Activated T-cell treated with anti-CD3 and anti-CD28 coated beads for 24 hours (primary cell): ENCODE measurements at places on chromosomes 1 and 21.
A peak's percentile ranks its signal among the peaks of the same experiment; 100 is the strongest.

GRCh38 chr1:59150577-59151386 is 146.1 kb upstream of the FGGY start:
- DNase-seq = no peak

DNA sequence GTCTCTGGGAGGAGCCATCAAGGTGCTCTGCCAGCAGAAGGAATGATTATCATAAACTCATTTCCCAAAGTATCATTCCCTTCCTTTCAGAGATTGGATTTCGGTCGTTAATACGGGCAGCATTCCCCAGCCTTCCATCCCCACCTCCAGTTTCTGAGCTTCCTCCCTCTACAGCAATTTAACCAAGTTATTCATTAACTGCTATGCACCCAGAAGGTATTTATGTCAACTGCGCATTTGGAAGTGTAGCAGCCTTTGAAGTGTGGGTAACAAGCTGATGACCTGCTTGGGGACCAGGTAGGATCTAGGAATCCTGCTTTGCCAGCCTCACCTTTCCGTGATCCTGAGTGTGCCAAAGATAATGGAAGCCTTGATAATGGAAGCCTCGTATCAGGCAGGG is 172.4 kb upstream of the IGSF21 start:
- DNase-seq = no peak

GRCh38 chr1:153849487-153850185 is 73.1 kb downstream of the GATAD2B start:
- DNase-seq = peak; percentile 8

DNA sequence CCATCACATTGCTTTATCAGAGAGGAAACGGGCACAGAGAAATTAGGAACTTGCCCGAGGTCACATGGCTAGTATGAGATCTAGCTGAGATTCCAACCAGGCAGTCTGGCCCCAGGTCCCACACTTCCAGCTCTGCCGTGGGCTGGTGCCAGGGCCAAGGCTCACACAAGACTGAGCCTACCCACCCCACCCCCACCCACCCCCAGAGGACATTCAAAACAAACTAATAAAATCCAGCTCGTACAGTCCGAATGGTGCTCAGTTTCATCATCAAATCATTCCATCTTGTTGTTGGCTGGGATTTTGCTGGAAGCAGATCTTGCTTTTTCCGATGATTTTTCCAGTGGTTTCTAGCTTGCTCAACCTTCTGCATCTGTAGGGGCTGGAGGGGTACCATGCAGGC is 27.9 kb downstream of the MATN1 start:
- no peak for DNase-seq

DNA sequence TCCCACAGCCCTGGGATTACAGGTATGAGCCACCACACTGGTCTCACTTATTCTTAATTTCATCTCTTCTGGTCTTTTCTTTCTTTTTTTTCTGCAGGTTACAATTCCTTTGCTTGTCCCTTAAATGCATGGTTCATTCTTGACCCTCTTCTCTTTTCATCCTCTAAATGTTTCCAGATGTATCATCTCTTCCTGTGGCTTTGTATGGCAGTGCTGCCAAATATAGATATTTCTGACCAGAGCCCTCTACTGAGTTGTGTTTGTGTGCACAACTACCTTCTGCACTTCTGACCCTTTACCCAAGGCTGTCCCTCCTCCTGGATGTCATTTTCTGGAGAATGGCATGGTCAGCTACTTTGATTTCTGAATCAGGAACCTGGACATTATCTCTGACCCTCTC is 32.5 kb downstream of the OLFML3 start:
- DNase-seq = no peak

DNA sequence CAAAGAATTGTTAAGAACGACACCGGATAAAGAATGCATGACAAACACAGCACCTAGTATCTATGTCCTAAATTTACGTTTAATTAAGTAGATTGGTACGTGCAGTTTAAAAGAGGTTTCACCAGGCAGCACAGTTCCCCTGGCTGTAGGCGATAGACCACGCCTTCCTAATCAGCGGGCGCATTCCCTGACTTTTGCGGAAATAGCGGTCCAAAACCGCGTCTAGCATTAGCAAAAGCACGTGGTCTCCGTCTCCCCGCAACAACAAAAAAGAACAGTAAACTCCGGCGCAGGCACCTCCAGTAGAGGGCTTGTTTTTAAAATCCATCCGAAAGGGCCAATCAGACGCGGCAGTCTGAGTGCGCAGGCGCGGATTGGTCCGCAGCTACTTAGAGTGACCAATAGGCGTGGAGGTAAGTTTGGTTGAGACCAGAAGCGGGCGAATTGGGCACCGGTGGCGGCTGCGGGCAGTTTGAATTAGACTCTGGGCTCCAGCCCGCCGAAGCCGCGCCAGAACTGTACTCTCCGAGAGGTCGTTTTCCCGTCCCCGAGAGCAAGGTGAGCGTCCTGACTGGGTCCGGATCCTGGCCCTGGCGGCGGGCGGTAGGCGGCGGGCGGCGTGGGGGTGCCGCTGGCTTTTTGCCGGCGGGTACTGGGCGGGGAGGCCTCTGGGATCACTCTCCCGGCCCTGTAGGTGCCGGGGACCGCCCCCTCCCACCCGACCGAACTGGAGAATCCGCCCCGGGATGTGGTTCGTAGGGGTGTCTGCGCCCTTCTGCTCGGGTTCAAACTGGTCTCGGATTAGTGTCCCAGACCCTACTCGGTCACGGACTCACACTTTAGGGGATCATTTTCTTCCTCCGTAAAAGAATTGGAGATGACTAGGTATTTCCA is at the start of gene CENPF:
Gene CENPF (plus strand): TSS at position 432 of the 894 bp plus-strand sequence. CDS start 10,560 bp downstream, outside the sequence.
- DNase-seq = peak; percentile 90

- no peak for DNase-seq
These were observed 165.3 kb downstream of the TNFSF18 start for GRCh38 chr1:172885411-172885810.

- DNase-seq = no peak
These were observed 151.3 kb upstream of the GJB5 start for GRCh38 chr1:34603594-34603993.

- DNase-seq = no peak
These were observed 6.1 kb upstream of the SFN start for GRCh38 chr1:26856604-26857469.

- no peak for DNase-seq
These were observed 30.1 kb downstream of the SKI start for GRCh38 chr1:2258122-2258681.

- no peak for DNase-seq
These were observed 58.1 kb downstream of the ZSWIM5 start for GRCh38 chr1:45148209-45148825.

- no peak for DNase-seq
These were observed 153.8 kb downstream of the ADGRL2 start for GRCh38 chr1:81954534-81955020.

- no peak for DNase-seq
These were observed 33.8 kb upstream of the EYA3 start for GRCh38 chr1:28122183-28122582.

DNA sequence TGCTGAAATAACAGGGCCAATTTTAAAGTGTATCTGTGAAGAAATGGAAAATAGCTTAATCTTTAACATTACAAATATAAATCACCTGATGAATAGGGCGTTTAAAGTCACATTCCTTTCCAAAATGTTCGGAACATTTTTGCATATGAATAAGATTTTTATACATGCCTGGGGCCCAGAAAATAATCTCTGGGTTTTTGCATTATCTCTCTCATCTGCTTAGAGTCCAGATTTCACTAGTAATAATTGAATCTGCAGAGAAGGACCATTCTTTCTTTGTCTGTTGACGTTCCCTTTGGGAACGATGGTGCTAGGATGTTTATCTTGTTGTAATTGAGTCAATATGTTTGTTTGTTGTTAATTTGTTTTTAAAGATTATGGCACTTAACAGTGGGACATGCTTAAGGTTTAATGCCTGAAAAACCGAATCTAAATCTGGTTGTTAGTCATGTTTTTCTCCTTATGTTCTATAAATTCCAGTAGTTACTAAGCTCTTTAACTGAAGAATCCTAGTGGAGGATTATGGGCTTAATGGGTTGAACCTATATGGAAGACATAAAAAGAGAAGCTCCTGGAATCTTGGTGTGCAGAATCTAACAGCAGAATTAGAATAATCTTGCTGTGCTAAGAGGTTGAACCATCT is 140.6 kb downstream of the VPS13D start:
- DNase-seq = no peak

DNA sequence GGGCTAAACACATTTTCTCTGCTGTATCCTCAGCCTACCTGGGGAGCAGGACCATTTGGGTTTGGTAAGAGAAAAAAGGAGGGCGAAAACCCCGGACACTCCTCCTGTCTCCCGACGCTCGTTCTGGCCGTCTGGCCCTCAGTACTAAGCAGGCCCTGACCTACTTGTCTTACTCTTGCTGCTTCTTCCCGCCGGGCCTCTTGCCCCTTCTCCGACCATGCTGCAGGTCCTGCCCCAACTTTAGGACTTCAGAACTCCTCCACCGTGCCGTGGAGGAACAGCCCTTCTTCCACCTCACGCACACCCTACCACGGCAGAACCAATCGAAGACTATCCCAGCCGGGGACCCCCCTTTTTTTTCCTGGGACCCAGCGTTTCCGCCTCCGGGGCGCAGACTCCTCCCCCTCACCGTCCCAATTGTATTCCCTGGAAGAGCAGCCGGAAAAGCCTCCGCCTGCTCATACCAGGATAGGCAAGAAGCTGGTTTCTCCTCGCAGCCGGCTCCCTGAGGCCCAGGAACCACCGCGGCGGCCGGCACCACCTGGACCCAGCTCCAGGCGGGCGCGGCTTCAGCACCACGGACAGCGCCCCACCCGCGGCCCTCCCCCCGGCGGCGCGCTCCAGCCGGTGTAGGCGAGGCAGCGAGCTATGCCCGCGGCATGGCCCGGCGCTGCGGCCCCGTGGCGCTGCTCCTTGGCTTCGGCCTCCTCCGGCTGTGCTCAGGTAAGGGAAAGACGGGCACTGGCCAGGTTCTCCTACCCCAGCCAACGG is at the start of gene CHRNB2:
Gene CHRNB2 (plus strand): TSS at position 393 of the 771 bp plus-strand sequence. CDS start 267 bp downstream, at position 660.
- peak; percentile 55 for DNase-seq

GRCh38 chr1:246447501-246447900 is 59.6 kb downstream of the SMYD3 start:
- no peak for DNase-seq

DNA sequence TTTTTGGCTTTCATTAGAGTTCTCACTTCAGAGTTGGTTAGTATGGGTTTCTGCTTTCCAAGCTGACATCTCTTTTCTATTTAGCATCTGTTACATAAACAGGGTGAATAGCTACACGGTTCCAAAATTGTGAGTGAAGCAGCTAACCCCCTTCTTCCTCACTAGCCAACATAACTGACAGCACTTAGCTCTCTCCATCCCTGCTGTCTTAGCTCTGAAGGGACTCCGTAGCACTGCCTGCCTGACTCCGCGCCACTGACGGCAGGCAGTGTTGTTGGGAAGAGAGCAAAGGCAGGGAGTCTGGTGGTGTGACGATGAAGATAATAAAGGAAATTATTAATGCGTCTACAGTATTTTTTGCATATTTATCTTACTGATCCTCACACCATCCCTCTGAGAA is 247.0 kb downstream of the PTBP2 start:
- DNase-seq = no peak

- DNase-seq = no peak
These were observed 35.3 kb downstream of the VWA5B1 start for GRCh38 chr1:20325844-20326420.

DNA sequence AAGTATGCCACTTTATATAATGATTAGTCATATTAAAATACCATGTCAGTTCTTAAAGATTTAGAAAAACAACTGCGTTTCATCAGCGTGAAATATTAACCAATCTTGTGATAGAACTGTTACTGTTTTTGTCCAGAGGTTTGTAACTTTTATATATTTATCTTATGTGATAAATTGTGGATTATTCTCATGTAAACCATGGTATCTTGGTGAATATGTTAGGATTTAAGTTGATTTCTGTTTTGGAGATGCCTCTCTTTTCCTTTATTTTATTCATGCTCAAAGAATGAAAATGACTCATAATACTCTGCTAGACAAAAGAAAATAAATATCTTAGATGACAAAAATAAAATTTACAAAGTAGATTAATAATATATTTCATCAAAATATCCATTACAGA is 88.4 kb downstream of the ADGRL4 start:
- no peak for DNase-seq

- no peak for DNase-seq
These were observed 95.9 kb downstream of the PTPRU start for GRCh38 chr1:29332204-29332603.

GRCh38 chr1:218953386-218953785 is 220.3 kb upstream of the LYPLAL1 start:
- DNase-seq = no peak

DNA sequence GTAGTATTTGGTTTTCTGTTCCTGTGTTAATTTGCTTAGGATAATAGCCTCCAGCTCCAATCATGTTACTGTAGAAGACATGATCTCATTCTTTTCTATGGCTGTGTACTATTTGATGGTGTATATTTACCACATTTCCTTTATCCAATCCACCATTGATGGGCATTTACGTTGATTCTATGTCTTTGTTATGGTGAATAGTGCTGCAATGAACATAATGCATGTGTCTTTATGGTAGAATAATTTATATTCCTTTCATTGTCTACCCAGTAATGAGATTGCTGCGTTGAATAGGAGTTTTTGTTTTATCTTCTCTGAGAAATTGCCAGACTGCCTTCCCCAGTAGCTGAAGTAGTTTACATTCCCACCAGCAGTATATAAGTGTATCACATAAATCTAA is 538.8 kb downstream of the LRRIQ3 start:
- no peak for DNase-seq

- DNase-seq = no peak
These were observed 20.3 kb downstream of the AJAP1 start for GRCh38 chr1:4674676-4675075.

GRCh38 chr1:36537190-36537768 is 54.6 kb upstream of the CSF3R start:
- DNase-seq = no peak

GRCh38 chr1:185610954-185611353 is 123.2 kb upstream of the HMCN1 start:
- no peak for DNase-seq

- no peak for DNase-seq
These were observed 114.1 kb upstream of the ETS2 start for GRCh38 chr21:38691631-38692030.

- no peak for DNase-seq
These were observed 383.5 kb downstream of the MATN1 start for GRCh38 chr1:30339866-30340265.

DNA sequence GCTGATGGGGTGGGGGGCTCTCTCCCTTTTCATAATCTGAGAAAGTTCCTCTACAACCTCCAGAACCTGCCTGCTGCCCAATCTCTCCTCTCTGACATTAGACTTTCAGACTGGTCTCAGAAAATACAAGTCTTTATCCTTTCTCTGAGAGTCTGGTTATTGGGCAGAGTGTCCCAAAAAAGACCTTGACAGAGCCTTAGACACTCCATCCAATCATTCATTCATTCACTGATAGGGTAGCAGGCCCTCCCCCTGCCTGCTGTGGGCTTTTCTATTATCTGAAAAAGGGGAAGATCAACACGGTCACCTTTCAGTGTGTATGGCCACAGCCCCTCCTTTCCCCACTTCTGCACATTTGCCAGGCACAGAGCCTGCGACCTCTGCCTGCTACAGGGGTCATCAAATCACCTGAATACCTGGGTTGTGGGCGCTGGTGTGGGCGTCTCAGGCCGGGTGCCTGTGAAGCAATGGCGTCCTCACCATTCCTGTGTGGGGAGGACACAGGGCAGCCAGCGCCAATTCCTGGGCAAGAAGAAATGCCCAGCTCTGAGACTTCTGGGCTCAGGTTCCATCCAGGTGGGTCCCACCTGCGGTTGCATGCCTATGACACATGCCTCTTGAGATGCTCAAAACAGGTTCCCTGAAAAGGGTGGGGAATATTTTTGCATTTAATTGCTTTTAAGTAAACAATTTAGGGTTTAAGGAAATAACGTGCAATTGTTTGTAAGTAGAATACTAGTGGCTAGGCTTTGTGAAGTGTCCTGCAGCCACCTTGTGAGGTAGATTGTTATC is 52.8 kb downstream of the ELK4 start:
- no peak for DNase-seq
